ENCODE measurements at places on chromosomes 12 and 14. TPM values are rescaled to one million over a fixed set of nuclear protein-coding genes. Genes with fewer than 3 reads are reported as not detected.
A peak's percentile ranks its signal among the peaks of the same experiment; 100 is the strongest.

TSPAN11 gene
- 0.07 TPM for total RNA-seq

CCDC196 gene
- total RNA-seq, result not detected

GYS2 gene
- total RNA-seq, result not detected

- DNase-seq, result no peak
Measured at GRCh38 chr14:76770521-76771436, 9.5 kb downstream of the VASH1 start.

- DNase-seq, result no peak
Measured at GRCh38 chr12:91769736-91770135, 375.9 kb downstream of the BTG1 start.

- DNase-seq, result no peak
Measured at GRCh38 chr12:69816082-69816481, 8.9 kb upstream of the MYRFL start.

- no peak for DNase-seq
Measured at GRCh38 chr12:93989949-93990348, 158.4 kb upstream of the PLXNC1 start.

- peak; percentile 75 for DNase-seq
Measured at GRCh38 chr12:111359231-111359913, 9.5 kb downstream of the PHETA1 start.

- peak; percentile 52 for DNase-seq
Measured at GRCh38 chr12:107515446-107515958, 170.1 kb upstream of the PWP1 start.

Measured in activated T-cell treated with anti-CD3 and anti-CD28 coated beads, Interleukin-2, amount 50 U/mL, for 72 hours (primary cell).